OCI-LY7 (cell line): ENCODE measurements at places on chromosomes 3 and 15. TPM values are rescaled to one million over a fixed set of nuclear protein-coding genes. Genes with fewer than 3 reads are reported as not detected.
A peak's percentile ranks its signal among the peaks of the same experiment; 100 is the strongest.

- no peak for DNase-seq
These were observed 124.2 kb downstream of the TFG start for GRCh38 chr3:100833483-100833882.

Gene TMEM108
- total RNA-seq, result not detected in 2 replicates

DNA sequence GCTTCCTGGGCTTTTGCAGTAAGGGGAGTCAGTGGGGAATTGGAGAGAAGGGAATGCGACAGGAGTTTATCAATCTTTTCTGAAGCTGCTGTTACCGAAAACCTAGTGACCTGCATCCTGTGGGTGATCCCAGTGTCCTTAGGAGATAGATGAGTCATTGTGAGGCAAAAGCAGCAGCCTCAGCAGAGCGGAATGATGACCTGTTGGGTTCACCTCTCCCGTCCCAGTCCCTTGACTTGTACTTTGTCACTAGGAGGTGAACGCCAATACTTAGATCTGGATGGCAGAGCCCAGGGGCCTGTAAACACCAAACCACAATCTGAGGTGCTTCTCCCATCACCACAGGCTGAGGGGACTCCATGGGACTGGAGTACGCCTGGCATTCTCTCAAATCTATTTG is 17.9 kb downstream of the CDAN1 start:
- no peak for DNase-seq

Gene SERPINI2
- total RNA-seq, result not detected in 2 replicates

Gene CLN6
- total RNA-seq, result 101 and 117 TPM in 2 replicates

DNA sequence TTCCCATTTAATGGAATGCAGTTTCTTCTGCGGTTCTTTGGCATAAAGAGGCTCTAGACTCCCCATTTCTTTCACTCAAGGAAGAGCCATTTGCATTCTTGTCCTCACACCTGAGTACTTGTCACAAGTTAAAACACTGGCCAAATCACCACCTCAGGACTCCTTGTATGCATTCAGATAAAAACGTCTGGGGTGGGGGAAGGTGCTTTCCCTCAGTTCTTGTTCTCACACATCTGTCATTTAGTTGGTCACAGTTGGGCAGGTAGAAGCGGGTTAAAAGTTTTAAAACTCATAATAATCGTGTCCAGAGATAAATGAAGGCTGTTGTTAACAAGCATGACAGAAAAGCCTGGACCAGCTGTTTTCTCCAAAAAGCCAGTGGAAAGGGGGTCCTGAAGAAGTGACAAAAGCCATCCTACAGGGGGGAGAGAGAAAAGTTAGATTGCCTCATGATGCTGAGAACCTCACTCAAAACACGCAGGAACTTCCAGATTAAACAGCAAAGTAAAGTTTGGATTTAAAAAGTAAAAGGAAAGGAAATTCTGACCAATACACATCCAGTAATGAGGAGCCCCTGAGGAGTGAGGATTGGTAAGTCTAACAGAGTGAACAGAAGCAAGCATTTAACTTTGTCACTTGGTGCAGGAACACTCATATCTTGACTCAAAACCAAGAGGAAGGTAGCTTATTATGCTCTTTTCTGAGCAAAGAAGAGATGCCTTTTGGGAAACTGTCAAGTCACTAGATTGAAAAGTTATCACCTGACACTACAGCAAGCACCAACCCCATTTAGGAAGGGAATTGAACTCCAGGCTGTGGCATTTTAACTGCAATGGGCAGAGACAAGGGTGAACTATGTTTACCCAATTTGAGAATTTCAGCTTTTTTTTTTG is 2.8 kb downstream of the BCL2L10 start:
- DNase-seq, result peak; percentile 14

- DNase-seq, result no peak
These were observed 5.6 kb upstream of the AEN start for GRCh38 chr15:88615303-88616107.

DNA sequence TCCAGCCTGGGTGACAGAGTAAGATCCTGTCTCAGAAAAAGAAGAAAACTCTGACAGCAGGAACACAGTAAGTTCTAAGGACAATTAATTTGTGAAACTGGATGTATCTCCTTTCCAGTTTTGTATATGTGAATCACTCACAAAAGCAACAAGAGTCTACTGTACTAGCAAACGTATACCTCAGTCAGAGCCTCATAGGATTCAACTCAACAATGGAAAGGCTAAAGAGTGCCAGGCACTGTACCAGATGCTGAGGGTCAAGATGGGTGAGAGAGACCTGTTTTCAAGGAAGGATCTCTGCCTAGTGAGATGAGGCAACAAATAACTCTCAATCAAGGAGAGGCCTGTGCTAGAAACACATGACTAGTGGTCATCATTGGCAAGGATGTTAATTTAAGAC is 14.9 kb downstream of the TBL1XR1 start:
- DNase-seq, result no peak

Gene TGM4
- not detected in 2 replicates for total RNA-seq

DNA sequence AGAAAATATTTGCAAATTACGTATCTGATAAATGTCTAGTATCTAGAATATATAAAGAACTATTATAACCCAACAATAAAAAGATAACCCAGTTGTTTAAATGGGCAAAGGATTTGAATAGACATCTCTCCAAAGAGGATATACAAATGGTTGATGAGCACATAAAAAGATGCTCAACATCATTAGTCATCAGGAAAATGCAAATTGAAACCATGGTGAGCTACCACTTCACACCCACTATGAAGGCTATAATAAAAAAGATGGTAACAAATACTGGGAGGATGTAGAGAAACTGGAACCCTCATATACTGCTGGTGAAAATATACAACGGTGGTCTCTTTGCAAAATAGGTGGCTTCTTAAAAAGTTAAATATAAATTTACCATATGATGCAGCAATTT is 28.0 kb downstream of the RAD51 start:
- no peak for DNase-seq

Gene ITGA11
- total RNA-seq, result not detected in 2 replicates

Gene SLC22A13
- 0.27 TPM in 1 of 2 replicates, not detected in the other for total RNA-seq

Gene VGLL4
- total RNA-seq, result 55.9 and 74.5 TPM in 2 replicates

GRCh38 chr3:97409612-97410011 is 354.9 kb upstream of the ARL6 start:
- DNase-seq, result no peak

Gene IGF2BP2
- total RNA-seq, result not detected in 2 replicates

Gene VPS18
- 26.4 and 30.7 TPM in 2 replicates for total RNA-seq

DNA sequence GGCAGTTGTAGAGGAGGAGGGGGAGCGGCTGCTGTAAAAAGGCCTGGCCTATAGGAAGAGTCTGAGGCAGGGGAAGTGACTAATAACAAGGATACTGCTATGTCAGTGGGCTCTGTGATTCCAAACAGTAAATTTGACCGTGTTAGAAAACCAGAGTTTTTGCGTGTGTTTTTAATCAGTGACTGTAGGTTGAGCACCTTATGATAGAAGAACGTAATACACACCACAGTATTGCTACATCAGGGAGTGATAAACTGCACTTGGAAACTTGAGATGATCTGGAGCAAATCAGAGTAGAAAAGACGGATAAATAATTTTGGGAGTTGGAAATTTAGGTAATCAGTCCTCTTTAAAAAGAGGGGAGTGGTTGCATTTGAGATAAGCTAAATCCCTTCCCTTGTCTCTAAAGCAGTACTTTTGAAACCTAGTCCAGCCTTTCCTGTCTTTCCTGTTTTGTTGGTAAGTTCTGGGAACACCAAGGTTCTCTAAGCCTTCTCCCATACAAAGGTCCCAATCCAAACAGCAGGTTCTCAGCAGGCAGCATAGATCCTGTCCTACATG is 130.5 kb upstream of the NR2E3 start:
- DNase-seq, result no peak

GRCh38 chr15:34266751-34267150 is 41.9 kb downstream of the EMC4 start:
- DNase-seq, result no peak

Gene CPEB1
- not detected in 2 replicates for total RNA-seq

Gene ISY1
- total RNA-seq, result 54.9 and 62.1 TPM in 2 replicates

Gene GRM7
- total RNA-seq, result not detected in 2 replicates

DNA sequence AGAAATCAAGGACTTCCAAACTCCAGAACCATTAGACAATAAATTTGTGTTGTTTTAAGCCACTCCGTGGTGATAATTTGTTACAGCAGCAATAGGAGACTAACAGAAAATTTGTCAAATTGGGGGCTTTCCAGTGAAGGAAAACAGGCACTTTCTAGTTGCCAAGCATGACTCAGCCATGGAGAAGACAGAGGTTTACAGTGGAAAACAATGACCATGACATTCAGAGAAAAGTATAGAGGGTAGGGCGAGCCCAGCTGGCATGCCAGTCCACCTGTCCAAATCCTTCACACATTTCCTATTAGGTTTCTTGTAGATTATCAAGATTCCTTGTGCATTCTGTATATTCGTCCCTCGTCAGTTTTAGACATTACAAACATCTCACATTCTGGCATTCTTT is 24.9 kb downstream of the SLCO2A1 start:
- DNase-seq, result no peak

Gene SH2D7
- total RNA-seq, result not detected in 2 replicates

DNA sequence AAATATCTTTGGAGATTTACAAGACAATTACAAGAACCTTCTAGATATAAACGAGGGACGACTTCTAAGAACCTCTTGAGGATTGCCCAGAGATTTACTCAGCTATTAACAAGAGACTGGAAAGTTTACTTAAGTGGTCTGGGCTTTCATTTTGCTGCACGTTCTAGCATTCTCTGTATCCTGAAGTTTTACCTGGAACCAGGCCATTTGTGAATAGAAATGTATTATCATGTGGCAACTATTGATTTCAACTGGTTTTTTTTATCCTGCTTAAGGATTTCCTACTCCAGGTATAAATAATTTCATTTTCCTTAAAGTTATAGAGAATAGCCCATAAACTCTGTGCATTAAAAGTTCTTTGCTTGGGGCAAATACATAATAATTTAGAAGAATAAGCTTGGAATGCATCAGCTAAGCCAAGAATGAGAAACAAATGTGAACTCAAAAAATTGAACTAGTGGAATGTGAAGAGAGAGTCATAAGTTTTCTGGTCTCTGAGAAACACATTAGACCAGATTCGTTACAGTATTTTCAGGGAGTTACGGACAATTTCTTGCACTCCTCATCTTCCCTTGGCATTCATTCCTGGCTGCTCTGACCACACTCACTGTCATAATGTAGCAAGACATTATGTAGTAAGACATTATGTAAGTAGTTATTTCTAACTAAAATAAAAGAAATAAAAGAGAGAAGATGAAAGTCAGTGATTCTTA is 1.3 kb downstream of the AQP9 start:
- DNase-seq, result no peak

GRCh38 chr3:125280668-125281361 is 68.3 kb upstream of the SLC12A8 start:
- DNase-seq, result no peak

DNA sequence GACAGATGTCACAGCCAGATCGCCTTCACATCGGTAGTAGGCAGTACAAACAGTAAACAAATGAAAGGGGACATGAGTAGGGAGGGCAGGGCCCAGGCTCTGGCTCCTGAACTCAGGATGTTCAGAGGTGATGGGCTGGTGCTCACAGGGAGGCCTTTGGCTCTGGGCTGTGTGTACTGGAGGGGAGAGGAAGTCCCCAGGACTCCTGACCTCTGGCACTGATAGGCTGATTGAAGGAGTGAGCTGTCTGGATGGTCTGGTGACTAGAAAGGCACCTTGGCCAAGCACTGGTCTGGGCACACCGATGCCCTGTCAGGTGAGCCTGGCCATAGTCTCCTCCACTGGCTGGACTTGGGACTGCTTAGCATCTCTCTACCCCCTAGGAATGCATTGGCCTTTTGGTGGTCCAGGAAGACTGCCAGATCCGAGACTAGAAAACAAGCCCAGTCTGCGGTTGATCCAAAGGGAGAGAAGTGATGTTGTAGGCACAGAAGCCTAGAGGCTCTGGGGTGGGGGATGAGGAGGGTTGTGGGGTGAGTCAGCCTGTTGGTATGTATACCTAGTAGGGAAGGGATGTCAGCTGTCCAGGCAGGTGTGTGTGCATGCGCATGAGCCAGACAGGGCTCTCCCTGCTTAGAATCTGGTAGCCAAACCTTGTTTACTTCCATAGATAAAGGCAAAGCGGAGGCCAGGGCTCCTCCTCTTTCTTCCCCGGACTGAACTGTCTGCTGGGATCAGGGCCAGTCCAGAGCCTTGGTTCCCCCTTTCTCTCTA is 1.9 kb downstream of the SPINT1 start:
- DNase-seq, result no peak

DNA sequence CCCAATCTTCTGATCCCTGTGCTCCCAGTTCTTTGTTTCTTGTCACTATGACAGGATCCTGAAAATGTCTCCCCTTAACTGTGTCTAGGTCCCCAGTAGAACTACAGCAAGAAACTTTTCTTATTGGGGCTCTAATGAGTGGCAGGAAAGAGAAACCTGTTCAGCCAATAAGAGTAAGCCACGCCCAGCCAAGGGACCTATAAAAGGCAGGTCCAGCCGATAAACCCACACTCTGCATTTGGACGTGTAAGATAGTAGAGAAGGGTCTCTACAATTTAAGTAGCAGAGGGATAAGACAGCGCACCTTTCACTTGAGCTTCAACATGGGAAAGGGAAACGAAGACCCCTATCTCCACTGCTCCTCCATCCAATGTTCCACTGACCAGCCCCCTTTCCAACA is 149.9 kb downstream of the LMLN start:
- no peak for DNase-seq

DNA sequence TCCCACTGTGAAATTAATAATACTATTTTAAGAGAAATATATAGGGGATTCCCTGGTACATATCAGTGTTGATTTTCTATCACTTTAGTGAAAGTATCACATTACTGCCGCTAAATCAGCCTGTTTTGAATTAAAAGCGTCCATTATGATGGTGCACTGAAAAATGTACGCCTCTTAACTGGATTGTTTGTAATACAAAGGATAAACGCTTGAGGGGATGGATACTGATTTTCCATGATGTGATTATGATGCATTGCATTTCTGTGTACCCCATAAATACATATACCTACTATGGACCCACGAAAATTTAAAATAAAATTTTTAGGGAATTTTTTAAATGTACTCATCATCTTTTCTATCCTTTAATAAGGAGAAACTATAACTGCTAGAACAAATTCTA is 478.6 kb downstream of the MAGI1 start:
- DNase-seq, result no peak

- peak; percentile 48 for DNase-seq
These were observed 57.0 kb downstream of the NEK10 start for GRCh38 chr3:27312044-27312668.

DNA sequence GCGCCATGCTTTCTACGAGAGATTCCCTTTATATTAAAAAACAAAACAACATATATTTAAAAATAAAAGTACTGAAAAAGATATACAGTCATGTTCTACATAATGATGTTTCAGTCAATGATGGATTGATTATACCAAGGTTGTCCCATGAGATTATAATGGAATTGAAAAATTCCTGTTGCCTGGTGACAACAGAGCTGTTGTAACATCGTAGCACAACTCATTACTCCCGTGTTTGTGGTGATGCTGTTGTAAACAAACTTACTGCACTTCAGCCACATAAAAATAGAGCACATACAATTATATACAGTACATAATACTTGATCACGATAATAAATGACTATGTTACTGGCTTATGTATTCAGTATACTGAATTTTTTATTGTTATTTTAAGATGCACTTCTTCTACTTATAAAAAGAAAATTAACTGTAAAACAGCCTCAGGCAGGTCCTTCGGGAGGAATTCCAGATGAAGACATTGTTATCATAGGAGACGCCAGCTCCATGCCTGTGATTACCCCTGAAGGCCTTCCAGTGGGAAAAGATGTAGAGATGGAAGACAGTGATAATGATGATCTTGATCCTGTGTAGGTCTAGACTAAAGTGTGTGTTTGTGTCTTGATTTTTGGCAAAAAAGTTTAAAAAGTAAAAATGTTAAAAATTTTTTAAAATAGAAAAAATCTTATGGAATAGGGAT is 11.7 kb downstream of the CCR1 start:
- no peak for DNase-seq
